ENCODE measurements at places on chromosomes 13 and 19.

DNA sequence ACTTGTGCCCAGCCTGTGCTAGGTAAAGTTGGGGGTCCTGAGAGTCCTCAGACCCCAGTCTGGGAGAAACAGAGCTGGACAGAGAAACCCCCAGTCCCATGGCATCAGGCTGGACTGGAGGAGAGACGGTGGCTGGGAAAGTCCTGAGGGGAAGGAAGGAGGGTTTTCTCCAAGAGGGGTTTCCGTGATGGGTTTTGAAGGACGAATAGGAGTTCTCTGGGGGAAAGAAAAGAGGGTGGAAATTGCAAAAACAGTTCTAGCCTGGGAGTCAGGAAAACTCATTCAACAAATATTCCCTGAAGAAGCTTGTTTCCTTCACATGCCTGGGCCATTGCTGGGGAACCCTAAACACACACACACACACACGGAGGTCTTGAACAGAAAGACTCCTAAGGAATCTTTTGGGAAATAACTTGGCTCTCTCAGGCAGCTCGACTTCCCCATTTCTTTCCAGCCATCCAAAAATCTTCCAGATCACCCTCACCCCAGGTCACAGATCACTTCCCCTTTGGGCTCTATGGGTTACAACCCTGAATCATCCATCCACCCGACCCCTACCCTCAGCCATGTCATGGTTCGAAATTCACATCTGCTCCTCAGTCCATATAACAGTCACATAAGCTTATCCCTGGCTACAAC, 47.5 kb downstream of the COLGALT1 start:
- no peak for DNase-seq

DNA sequence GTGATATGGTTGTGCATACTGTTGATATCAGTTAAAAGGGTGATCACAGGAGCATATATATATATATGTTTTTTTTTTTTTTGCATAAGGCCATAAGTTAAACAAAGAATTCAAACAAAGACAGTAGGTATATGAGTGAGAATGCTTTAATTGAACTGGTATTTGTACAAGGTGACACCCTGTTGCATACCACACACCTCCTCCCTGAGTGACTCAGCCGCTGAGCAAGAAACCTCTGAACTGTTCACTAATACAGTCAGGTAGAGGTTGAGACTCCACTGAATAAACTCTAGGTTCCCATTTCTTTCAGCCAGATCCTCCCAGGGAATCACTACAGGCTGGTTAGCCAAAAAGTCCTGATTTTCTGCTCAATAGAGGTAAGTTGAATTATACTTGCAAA, at the start of gene SCEL:
TSS of gene SCEL (plus strand) at position 259 of the 400 bp plus-strand sequence. CDS start 20,170 bp downstream, outside the sequence.
- DNase-seq = no peak

DNA sequence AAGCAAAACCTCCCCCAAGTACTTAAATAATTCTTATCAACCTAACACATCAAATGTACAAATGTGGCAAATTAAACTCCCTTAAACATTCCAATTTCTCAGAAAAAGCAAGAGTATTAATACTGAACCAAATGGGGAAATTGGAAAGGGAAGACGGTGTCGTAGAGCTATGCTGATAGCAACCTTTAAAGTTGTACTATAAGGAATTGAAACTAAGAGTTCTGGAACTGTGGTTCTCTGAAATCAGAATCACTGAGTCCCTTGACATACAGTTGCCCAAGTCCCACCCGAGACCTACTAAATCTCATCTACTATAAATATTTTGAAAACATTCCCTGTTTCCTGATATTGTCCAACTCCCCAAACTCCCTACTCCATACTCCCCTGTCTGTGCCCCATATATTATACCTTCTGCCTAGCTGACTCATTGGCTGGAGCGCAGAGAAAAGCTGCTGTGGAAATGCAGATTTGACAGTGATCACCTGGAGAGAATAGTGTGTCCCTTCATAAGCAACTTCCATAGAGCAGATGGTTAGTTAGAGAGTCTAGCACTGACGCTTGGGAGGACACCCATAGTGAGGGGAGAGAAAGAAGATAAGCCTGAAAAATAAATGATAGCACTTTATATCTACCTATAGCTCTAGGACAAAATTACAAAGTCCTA, 51.4 kb upstream of the ITM2B start:
- DNase-seq = no peak

GRCh38 chr13:112140366-112140765, 73.4 kb downstream of the SOX1 start:
- DNase-seq = no peak

- DNase-seq = no peak
Measured at GRCh38 chr13:70520275-70521036, 412.2 kb upstream of the KLHL1 start.

GRCh38 chr13:112060899-112061366, 6.0 kb upstream of the SOX1 start:
- DNase-seq = no peak

DNA sequence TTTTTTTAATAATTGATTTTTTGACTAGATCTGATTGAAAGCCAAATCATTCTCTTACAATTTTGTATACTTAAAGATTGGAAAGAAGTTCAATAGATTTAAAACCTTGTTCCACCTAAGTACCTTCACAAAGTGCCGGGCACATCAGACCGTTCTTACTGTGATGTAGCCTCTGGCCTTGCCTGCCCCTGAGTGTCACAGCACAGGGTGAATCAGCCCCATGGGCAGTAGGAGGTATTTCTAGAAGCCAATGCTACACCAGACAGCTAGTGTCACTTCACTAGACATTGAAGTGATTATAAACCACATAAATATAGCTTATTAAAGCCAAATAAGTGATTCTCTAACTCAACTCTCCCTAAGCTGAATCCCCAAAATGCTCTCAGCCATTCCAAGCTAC, 131.3 kb downstream of the LACC1 start:
- no peak for DNase-seq

GRCh38 chr13:30715837-30716236, 19.5 kb upstream of the ALOX5AP start:
- no peak for DNase-seq

DNA sequence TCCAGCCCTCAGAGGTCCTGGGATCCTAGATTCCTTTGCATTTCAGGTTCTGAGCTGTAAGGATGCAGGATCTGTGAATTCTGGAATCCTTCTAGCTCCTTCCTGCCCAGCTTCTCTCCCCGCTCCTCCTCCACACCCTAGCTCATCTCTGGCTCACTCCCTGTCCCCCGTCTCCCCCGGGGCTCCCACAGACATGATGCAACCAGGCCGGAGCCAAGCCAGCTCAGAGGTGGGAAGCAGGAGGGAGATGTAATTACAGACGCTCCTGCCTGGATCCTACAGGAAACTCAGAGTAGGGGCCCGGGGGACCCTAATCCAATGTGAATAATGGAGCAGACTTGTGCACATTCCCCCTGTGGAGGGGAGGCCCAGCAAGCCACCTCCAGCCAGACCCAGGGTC, 4.5 kb downstream of the GNG8 start:
- DNase-seq = no peak

GRCh38 chr19:35048911-35049411, 7.4 kb downstream of the HPN start:
- no peak for DNase-seq

DNA sequence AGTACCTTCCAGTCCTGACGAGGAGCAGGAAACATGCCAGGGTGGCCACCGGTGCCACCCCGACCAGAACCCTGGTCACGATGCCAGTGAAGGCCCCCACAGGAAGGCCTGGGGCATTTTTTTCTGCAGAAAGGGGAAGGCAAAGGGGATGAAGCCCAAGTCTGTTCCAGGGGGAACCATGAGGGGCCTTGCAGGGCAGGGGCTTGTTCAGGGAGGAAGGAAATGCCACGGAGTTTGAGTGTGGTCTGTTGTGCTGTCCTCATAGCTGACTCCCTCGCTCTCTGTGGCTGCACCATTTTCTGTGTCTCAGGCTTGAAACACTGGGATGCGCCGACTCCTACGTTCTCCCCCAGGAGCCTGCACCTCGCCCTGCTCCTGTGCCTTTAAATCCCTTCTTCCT, 27.5 kb upstream of the CEACAM1 start:
- DNase-seq = no peak

DNA sequence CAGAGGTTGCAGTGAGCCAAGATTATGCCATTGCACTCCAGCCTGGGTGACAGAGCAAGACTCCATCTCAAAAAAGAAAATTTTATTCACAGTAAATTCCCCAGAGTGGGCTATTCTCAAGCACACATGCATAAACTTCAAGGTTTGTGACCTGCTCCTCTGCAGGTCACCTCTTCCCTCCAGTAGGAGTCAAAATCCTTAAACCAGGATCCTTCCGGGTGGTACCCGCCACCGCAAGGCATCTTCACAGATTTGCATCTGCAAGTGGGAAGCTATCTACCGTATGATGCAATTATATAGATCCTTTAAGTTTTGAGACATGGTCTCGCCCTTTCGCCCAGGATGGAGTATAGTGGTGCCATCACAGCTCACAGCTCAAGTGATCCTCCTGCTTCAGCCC, 3.0 kb upstream of the ECH1 start:
- no peak for DNase-seq
